ENCODE measurements at places on chromosomes 1 and 21.
A peak's percentile ranks its signal among the peaks of the same experiment; 100 is the strongest.

GRCh38 chr1:54379555-54380289 is 26.5 kb downstream of the SSBP3 start:
- no peak for DNase-seq

DNA sequence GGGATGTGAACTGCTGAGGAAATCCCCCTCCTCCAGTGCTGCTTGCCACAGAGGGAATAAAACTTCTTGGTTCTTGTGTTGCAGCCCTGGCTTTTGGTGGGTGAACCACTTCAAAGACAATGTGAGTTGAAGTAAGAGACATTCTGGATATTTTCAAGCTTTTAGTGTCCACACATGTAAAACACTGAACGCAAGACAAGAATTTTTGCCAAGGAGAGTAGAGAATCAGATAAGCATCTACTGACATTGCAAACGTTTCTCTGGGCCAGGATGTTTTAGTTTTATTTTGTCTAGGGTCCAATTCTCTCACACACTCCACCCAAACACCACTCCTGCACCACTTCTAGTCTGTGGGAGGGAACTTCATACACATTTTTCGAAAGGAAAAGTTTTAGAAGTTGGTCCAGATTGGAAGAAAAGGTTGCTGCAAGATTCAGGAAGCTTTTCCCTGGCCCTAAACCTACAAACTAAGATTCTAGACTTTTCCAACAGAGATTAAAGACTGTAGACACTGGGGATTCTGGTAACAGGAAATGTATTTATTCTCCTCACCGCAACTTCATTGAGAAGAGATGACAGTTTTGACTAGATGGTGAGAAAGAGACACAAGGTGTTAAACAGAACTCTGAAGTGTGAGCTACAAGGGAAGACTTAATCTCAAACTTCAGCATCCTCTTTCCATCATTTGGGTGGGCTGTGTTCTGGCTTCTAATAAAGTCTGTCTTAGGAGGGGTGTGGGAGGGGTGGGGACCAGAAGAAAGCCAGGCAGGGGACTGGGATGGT is 16.1 kb downstream of the FASLG start:
- DNase-seq, result no peak

GRCh38 chr1:208603721-208604120 is 359.5 kb upstream of the PLXNA2 start:
- no peak for DNase-seq

DNA sequence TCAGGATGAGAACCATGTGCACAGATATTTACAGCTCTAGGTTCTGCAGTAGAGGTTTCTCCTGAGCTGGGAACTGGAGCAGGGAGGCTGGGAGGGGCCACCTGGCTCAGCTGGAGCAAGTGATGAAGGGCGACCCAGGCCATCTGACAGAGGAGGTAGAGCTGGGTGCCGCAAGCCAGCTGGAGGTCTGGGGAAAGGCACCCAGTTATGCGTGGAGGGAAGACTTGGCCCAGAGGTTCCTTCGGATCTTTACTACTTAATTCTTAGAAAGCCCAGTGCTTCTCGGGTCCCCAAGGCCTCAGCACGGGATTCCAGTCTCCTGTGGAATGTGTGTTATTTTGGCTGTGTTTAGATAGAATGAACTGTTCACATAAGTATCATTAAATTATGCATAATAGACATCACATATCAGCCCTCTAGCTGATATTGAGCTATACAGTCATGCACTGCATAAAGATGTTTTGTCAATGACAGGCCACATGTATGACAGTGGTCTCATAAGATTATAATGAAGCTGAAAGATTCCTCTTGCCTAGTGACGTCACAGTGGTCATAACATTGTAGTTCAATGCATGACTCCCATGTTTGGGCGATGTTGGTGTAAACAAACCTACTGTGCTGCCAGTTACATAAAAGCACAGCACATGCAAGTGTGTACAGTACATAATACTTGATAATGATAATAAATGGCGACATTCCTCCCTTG is 245.1 kb downstream of the RHOU start:
- no peak for DNase-seq

DNA sequence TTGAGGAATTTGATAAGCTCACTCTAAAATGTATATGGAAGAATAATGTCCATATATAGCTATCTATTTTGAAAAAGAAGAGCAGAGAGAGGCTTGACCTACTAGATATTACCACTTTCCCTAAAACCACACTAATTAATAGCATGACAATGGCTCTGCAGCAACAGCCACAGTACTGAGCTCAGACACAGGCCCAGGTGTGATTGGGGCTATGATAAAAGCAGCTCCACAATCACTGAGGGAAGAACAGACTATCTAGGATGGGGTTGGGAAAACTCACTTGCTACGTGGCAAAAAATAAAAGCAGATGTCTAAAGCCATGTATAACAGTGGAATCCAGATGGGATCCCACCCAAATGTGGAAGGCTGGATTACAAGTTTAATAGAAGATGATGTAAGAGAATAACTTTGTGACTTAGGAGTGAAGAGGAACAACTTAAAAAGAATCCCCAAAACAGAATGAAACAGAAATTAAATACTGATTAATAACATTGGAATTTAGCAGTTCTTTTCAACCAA is 80.8 kb upstream of the RAB4A start:
- no peak for DNase-seq

DNA sequence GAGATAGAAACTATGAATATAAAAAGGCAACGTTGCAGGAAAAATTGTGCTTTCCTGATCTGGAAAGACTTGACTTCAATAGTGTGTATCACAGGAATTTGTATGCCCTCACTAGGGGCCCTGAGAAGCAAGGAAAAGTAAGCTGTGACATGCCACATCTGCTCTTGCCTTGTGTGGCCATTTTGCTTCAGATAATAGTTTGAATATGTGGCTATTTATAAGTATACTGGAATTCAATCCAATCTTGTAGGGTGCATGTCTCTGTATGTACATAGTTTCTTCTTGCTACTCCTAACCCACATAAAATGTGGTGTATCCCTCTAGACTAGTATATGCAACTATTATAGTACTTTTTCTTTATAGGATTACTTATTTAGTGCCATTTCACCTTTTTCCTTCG is 31.1 kb upstream of the SCYL3 start:
- DNase-seq, result no peak

GRCh38 chr1:34213956-34214355 is 37.2 kb downstream of the C1orf94 start:
- DNase-seq, result no peak

- DNase-seq, result no peak
These were observed 1.2 kb downstream of the KCTD3 start for GRCh38 chr1:215568299-215568692.

DNA sequence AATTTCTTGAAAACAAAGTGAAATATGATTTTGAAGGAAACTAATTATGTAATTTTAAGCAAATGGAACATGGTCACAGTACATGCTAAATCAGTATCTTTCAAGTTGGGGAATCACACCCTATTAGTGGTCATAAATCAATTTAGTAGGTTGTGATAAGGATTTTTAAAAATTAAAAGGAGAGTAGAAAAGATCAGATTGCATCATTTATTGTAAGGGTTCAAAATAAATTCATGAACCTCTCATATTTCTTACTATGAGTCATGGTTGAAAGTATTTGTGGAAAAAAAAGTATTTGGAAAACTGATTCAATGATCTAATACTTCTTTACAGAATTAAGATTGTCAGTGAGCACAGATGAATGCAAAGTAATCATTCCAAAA is 14.6 kb downstream of the ADSS2 start:
- DNase-seq, result no peak

- no peak for DNase-seq
These were observed 23.5 kb downstream of the PEX14 start for GRCh38 chr1:10498231-10498630.

DNA sequence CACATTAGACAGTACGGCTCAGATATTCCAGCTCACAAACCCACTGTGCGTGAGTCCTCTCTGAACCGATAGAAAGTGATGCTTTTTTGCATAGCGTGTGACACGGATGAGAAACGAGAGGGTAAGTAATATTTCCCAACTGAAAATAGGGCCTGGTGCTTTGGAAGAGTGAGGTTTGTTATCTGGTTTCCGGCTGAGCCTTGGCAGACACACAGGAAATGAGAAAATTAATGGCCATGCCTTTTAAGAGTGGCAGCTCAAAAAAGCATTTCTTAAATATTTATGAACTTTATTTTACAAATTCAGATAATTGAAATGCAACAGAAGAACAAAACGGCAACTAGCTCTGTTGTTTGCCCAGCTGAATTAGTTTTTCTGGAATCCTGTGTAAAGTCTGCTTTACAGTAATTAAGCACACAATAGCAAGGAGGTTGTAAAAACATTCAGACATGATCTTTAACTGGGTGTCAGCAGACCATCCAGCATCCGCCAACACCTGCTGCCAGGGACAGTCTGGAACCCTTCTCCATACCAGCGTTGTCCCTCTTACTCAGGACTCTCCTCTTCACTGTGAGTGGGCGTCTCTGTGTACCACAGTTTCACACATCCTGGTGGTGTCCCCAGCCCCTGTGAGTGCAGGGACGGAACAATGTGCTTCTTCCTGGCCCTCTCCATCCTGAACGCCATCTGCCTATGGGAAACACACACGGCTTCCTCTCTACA is 155.4 kb downstream of the PGBD5 start:
- no peak for DNase-seq

DNA sequence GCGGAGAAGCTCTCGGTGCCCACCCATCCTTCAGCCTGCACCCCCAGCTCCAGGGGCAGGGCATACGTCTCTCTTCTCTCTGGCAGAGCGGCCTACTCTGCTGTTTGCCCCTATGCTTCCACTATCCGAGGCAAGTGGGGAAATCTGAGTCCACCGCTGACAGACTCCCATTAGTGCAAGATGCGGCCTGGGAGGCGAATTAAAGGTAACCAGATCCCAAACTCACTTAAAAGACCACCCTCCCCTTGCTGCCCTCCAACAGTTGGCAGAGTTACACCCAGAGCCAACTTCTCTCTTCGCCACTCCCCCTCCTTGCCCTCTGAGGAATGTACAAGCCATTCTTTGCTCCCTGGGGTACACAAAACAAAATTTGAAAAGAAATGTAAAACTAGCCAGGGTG is 6.4 kb downstream of the FOXD3 start:
- no peak for DNase-seq

DNA sequence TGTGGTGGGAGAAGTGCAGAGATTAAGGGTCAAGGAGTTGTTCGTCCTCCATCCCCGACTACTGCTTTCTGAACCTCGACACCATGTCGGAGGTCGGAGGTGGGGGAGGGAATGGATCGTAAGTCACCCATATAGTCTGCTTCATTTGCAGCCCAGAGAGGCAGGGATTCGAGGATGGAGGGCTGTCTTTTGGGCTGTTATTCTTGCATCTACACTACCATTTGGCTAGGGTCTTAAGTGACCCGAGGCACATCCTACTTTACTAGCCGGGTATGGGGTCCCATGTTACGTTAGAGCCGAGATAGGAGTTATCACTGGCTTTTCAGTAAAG is 578 bp downstream of the USP21 start:
- no peak for DNase-seq

DNA sequence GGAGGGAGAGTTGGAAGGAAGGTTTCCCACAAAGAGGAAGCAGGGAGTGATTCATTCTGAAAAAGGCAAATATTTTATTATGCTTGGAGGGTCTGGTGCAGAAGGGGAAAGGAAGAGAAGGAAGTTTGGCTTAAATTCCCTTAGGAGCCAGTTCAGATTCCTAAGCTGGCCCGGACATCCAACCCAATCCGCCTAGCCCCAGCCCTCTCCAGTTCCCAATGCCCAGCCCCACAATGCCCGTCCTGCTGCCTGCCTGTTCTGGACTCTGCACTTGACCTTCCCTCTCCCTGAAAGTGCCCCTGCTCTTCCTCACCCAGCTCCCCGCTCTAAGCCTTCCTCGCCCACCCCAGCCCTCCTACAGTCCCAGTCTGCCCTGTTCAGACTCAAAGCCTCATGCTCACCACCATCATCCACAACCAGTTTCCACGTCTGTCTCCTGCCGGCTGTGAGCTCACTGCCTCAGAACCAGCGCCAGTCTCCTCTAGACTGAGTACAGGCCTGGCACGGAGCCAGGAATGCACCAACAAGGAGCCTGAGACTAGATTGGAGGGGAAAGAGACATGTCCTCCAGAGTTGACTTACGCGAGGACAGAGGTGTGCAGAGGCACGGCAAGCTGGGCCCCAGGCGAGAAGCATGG is 18.9 kb downstream of the CAPN2 start:
- no peak for DNase-seq

DNA sequence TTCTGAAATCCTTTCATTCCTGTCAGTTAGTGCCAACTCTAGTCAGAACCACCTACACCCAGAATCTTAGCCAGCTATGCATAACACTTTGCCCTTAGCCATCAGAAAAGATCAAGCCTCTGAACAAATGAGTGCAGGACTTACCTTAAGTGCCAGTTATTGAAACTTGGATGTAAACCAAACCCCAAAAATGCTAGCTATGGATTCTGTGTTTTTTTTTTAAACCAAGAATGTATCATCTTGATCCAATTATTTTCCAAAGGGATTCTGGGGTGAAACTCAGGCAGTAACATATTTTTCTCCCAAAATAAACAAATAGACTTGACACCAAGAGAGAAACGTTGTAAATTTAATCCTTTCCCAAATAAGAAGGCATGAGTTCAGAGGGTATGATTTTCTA is 538.6 kb upstream of the ADAMTS5 start:
- no peak for DNase-seq

DNA sequence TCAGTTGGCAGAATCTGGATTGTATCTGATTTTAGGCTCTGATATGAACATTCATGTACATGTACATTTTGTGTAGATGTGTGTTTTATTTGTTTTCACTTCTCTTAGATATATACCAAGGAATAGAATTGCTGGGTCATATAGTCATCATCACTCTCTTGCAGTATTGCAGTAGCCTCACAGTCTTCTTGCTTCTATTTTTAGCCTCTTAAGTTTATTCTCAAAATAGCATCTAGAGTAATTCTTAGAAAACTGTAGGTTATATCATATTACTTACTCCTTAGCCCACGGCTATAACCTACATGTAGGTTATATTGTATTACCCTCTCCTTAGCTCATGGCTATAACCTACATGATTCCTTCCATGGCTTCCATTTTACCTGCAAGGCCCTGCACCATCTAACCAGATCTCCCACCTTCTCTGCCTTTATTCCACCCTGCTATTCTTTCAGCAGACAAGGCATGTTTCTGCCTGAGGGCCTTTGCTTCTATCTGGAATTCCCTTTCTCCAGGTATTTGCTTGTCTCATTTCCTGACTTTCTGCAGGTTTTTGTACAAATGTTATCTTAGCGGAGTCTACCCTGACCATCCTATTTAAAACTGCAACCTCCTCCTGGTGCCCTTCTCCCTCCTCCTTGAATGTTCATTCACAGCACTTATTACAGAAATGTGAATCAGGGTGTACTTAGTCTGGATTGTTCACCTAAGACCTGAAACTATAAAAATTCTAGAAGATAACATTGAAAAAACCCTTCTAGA is 109.0 kb upstream of the ETV3 start:
- DNase-seq, result no peak

GRCh38 chr1:197761654-197762053 is 13.6 kb downstream of the DENND1B start:
- DNase-seq, result peak; percentile 14

DNA sequence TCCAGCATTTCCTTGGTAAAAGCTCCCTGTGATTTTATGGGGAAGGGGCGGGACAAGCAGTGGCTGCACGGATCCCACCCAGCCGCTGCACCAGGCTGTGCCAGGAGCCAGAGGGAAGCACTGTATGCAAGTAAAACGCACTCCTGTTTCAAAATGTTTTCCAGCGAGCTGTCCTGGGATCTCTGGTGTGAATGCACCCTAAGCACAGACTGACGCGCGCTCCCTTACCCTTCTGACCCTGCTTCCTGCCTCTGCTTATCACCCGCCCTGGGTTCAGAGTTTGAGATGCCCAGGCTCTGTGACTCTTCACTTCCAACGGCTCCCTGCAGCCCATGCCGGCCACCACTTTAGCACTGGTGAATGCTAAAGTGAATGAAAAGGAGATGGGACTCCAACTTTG is 131.2 kb downstream of the RHOU start:
- no peak for DNase-seq
